ENCODE measurements at places on chromosomes 1 and 21. TPM values are rescaled to one million over a fixed set of nuclear protein-coding genes. Genes with fewer than 3 reads are reported as not detected.

Gene TEX38
- total RNA-seq: not detected

Gene MTMR11
- 3.1 TPM for total RNA-seq

Gene USF1
- 36.9 TPM for total RNA-seq

Gene GUCA2B
- not detected for total RNA-seq

Gene C1orf226
- total RNA-seq: 1.8 TPM

Gene CLEC20A
- not detected for total RNA-seq

Gene LCE6A
- total RNA-seq: not detected

Gene LCE1D
- not detected for total RNA-seq

Gene IL20
- total RNA-seq: not detected
